Urinary bladder (tissue), 4 donors: ENCODE measurements at places on chromosomes 3 and 15. TPM values are rescaled to one million over a fixed set of nuclear protein-coding genes. Genes with fewer than 3 reads are reported as not detected.

The SKOR1 gene
- total RNA-seq = 0.21 TPM

DNA sequence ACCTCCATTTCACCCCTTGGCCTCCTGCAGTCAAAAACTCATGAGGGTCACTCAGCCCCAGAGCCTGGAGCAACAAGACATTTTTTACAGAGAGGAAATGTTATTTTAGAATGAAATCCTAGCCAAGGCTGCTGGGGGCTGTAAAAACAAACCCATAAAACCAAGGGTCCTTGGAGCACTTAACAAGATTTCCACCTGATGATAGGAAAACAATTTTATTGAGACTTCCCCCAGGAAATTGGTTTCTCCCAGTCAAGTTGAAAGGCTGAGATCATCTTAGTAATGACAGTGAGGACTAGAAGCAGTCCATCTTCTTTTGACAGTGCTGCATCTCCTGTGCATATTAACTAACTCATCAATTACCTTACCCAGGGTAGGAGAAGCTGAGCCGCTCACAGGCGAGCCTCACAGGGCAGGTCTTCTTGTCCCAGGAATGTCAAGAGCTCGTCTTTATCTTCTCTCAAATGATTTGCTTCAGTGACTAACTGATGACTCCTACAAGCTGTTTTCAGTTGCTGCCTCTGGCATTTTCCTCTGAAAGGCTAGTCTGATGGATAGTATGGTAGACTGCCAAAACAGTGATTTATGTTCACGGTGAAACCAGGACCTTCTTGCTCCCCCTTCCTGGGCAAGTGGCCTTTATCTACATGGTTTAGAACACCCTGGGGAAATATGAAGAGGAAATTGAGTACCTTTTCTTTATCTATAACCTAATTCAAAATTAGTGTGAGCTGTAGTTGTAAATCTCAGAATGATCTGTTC is 34.6 kb upstream of the AEN start:
- DNase-seq = peak; percentile 43

DNA sequence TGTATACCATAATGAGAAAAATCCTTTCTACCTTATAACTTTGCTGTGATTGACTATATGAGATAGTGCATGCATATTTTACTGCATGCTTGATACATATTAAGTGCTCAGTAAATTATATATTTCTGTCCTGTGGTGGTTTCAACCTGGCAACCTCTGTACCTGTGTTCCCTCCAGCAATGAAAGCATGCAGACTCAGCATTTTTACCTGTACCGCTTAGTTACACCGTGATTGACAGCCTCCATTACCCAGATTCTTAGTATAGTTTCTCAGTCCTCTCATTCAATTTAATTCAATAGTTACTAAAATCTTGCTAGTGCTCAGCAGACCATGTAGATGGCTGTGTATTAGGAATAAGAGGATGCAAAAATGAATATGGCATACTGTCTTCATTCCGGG is 386.0 kb downstream of the EPHA6 start:
- no peak for DNase-seq

GRCh38 chr3:13451301-13451673 is 28.8 kb upstream of the HDAC11 start:
- no peak for DNase-seq

The CHRNA7 gene
- 3.8 TPM for total RNA-seq

DNA sequence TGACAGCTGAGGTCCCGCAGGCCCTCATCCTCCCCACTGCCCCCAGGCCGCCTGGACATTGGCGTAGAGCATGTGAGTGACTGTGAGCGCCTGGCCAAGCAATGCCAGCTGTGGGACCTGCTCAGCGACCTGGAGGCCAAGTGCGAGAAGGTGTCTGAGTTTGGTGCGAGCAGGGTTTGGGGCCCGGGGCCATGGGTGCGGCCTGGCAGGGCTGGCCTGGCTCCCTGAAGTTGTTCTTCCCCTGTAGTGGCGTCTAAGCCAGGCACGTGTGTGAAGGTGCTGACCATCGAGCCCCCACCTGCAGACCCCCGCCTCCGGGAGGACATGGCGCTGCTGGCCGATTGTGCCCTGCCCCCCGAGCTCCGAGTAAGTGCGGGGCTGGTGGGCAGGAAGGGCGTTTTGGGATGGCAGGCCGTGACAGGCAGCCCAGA is 4.2 kb downstream of the ABTB1 start:
- DNase-seq = no peak

GRCh38 chr3:8790529-8790928 is 21.1 kb upstream of the OXTR start:
- DNase-seq = no peak

GRCh38 chr3:81097889-81098288 is 663.6 kb downstream of the GBE1 start:
- DNase-seq = no peak

The XRN1 gene
- total RNA-seq = 99.3 TPM

The CCDC39 gene
- total RNA-seq = not detected

The GOLGA6B gene
- total RNA-seq = 0.26 TPM

DNA sequence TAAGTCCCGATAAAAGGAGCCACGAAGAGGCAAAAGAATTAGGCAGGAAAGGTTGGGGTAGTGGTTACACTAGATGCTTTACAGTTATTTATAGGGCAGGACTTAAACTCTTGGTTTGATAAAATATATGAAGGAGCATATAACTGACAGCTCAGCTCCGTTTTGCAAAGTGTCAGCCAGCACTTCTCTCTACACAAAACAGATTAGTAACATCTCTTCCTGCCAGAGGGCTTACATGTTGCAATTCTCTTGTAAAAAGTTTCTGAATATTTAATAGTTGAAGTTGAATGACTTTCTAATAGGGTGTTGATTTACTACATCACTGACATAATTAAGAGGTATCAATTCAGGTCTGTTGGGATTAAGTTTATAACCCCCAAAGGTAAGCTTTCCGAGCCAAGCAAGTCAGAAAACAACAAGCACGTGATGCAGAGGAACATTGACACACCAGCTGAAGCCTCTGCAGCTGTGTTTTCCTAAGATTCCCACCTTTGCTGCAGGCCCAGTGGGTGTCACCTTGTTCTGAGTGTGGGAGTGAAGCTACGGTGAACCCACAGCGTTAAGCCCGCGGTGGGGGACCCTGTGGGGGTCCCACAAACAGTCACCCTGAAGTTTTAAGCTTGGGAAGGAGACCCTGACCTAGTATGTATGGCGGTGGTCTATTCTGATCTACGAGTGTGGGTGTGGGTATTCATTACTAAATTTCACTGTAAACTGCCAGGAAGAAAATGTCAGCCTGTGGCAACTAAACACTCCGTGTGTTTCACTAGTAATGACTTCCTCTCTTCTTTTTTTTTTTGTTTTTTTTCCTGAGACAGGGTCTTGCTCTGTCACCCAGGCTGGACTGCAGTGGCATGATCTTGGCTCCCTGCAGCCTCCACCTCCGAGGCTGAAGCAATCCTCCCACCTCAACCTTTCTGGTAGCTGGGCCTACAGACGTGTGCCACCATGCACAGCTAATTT is 22.0 kb upstream of the ATP13A3 start:
- DNase-seq = no peak

DNA sequence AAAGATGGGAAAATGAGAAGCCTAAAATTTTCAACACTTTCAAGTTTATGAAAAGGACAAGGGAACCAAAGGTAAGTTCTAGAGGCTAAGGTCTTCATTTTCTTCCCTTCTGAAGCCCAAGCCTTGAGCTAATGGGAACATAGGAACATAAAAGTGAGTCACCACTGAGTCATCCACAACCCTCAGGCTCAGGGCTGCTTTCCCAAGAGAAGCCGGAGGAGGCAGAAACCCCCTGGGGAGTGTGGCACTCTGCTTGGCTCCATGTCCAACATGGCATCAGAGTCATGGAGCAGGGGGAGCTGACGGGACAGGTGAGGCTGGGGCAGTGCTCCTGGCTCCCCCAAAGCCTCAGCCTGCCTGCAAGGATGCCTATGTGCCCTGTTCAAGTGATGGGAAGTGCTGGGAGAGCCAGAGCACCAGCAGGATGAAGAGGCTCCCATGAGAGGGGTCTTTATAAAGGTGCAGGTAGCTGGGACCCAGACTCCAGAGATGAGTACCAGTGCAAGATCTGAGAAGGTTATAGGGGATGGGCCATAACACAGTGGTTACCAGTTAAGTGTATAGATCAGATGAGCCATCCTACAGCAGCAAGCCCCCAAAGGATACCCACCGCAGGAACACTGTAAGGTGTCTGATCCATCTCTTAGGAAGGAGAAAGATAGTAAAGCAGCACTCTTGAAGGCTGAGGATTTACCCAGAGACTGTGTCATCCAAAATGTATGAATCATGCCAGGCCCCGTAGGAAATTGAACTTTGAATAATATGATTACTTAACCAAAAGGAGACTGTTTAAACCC is 31.8 kb upstream of the RYR3 start:
- no peak for DNase-seq

The IL17RE gene
- 1.2 TPM for total RNA-seq

- DNase-seq = no peak
Observed at GRCh38 chr3:37808656-37809055, 53.0 kb upstream of the CTDSPL start.
